ENCODE measurements at places on chromosomes 12 and 14.

DNA sequence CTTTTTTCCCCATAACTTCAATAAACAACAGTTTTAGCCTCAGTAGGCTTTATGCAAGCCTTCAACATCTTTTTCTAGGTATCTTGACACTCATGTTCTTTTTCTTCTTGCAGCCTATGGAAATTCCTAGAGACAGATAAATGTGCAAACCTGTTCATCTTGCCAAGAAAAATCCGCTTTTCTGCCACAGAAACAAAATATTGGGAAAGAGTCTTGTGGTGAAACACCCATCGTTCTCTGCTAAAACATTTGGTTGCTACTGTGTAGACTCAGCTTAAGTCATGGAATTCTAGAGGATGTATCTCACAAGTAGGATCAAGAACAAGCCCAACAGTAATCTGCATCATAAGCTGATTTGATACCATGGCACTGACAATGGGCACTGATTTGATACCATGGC, 295.9 kb downstream of the ZFP36L1 start:
- no peak for DNase-seq

DNA sequence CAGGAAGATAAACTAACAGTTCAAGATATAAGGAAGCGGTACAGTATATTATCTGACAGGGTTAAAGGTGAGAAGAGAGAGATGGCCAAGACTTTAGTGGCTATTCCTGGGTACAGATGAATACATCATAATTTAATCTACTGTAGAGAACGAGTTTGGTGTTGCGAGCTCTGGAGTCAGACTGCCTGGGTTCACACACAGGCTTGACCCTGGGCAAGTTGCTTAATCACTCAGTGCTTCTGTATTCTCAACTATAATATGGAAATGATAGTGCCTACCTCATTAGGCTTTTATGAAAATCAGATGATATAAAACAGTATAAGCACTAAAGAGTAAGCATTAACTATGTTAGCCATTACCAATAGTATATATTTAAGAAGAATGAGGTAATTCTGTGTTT, 3.5 kb downstream of the PPM1H start:
- no peak for DNase-seq

DNA sequence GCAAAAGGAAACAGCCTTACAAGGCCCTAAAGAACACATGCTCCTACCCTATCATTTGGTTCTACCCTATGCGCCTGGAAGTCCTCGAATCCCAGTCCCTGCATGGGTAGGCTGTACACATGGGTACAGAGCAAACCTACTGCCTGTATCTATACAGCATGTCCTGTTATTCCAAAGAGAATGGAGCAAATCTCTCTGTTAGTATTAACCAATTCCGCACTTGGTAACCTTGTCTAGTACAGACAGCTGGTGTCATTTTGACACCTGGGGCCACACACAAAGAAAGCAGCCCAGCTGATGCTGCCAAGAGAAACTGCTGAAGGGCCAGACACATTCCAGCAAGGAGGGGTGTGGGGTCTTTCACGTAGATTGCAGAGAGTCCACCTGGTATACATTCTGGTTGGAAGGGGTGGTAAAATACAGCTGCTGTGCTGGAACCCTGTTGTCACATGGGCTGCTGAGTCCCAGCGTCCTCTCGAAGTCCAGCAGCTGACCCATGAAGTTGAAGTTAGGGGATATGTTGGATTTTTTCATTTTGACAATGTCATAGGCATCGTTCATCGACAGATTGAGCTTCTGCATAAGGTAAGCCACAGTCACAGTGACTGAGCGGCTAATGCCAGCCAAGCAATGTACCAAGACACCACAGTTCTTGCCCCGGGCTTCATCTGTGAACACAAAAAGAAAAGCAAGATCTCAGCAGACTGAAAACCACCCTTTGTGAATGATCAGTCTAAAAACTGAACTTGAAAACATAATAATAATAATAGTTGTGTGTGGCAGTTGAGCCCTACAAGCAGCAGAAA, 3.2 kb downstream of the DUSP6 start:
- DNase-seq = no peak

DNA sequence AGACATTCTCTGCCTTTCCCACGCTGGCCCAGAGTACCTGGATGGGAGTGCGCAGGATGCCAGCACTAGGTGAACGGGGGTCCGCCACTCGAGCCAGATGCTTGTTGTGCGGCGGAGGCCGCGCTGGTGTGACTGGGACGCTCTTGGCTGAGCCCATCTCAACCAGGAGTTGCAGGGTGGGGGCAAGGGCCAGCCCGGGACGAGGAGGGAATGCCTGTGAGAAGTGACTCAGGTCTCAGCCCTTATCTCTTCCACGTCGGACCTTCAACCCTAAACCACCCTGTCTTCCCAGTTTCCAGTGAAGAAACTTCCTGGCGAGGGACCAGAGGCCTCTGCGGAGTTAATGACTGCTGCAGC, 312 bp downstream of the CDCA3 start:
- DNase-seq = no peak

- no peak for DNase-seq
Observed at GRCh38 chr12:91922139-91922538, 223.5 kb downstream of the BTG1 start.

GRCh38 chr14:89649451-89650075, 232.5 kb upstream of the FOXN3 start:
- no peak for DNase-seq

GRCh38 chr14:60242429-60242828, 6.6 kb upstream of the PPM1A start:
- DNase-seq = no peak

DNA sequence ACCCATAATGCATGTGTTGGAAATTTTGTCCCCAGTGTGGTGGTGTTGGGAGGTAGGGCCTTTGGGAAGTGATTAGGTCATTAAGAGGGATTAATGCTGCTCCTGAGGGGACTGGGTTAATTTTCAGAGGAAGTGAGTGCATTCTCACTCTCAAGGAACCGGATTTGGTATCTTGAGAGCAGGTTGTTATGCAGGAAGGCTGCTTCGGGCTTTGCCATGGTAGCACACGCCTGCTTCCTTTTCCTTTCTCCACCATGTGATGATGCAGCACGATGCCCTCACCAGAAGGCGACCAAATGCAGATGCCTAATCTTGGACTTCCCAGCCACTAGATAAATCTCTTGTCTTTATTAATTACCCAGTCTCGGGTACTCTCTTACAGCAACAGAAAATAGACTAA, 257.1 kb downstream of the SSPN start:
- DNase-seq = no peak

- peak; percentile 15 for DNase-seq
Observed at GRCh38 chr12:50677858-50678257, 86.0 kb upstream of the ATF1 start.

DNA sequence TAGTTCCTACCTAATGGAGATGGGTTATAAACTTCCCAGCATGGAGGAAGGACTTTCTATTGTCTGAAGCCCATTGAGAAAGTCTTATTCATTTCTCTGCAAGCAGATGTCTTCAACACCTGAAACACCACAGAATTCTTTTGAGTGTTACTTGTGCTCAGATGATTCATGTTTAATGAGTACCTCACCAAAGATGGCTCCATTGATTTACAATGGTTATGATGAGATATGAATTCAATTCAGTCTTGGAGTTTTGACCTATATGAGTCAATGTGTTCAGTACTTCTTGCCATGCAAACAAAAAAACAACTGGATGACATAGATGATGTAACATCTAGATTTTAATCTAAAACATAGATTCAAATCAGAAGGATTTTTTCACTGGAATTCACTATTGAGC, 15.4 kb upstream of the PAWR start:
- no peak for DNase-seq

DNA sequence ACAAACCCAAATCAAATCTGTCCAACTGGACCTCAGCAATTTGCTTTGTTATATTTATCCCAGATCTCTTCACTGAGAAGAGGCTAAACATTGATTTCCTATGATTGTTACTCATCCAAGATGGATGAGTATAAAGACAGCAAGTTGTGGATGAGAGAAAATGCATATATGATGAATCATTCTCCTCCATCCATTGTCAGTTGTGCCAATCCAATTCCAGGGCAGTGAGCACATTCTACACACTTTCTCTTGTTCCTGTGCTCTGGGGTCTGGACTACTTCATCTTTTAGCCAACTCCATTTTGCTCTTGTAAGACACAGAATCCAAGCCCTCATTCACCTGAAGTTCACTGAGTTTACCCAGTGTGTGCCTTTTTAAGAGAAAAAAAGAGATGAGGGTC, 105.7 kb downstream of the GCH1 start:
- DNase-seq = no peak
